ENCODE measurements at places on chromosomes 2 and 18. TPM values are rescaled to one million over a fixed set of nuclear protein-coding genes. Genes with fewer than 3 reads are reported as not detected.

The NETO1 gene
- not detected for total RNA-seq

The IL1RL1 gene
- total RNA-seq: 0.76 TPM

The EGR4 gene
- 0.09 TPM for total RNA-seq

The ATG16L1 gene
- total RNA-seq: 8.0 TPM

The HOXD3 gene
- total RNA-seq: not detected

The DIPK1C gene
- total RNA-seq: 0.25 TPM

The SLC40A1 gene
- 45.2 TPM for total RNA-seq

The RAB27B gene
- 5.2 TPM for total RNA-seq

The FKBP1B gene
- total RNA-seq: 5.3 TPM

The HOXD13 gene
- not detected for total RNA-seq

The ABHD1 gene
- total RNA-seq: not detected

The SERPINB12 gene
- total RNA-seq: not detected

GRCh38 chr2:74037379-74037860 lies 52.7 kb downstream of the TET3 start:
- H3K27ac ChIP-seq: no peak overlapping the region
- no peaks in the 10 kb centered on the region for H3K36me3 ChIP-seq
- H3K4me1 ChIP-seq: no peaks in the 10 kb centered on the region
- no peak for DNase-seq
- no peak overlapping the region for H3K4me3 ChIP-seq

- no peak overlapping the region for H3K4me3 ChIP-seq
- no peaks in the 10 kb centered on the region for H3K4me1 ChIP-seq
- H3K27ac ChIP-seq: no peak overlapping the region
- no peaks in the 10 kb centered on the region for H3K27me3 ChIP-seq
- H3K36me3 ChIP-seq: no peaks in the 10 kb centered on the region
Measured at GRCh38 chr2:20704886-20705285, 37.9 kb downstream of the GDF7 start.

DNA sequence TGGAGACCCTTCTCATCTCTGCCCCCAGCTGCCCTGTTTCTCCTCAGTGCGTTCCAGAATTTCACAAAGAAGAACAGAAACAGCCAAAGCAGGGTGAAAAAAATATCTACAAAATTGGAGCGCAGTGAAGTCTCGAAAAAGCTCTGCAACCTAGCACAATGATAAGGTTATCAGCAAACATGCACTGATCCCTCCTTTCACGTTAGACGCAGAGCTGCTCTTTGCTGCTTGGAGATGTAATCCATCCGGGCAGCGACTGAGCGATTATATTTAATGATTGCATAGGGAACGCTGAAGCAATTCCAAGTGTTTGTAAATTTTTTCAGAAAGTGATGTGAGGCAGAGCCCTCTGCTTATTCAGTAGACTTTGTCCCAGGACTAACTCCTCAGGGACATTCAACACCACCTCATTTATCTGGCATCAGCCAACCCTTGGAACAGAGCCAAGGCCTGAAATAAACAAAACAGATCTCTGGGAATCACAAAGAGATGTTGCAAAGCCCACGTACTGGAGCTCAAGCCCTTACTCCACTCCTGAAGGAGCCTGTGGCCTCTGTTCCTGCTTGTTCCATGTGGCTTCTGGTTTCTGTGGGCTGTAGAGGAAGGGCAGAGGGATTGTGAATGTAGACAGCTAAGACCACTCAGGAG lies 172.6 kb upstream of the BCL2L11 start:
- no peak for DNase-seq
- H3K36me3 ChIP-seq: no peaks in the 10 kb centered on the region
- no peak overlapping the region for H3K4me3 ChIP-seq
- no peak overlapping the region for H3K27ac ChIP-seq
- H3K27me3 ChIP-seq: no peaks in the 10 kb centered on the region

DNA sequence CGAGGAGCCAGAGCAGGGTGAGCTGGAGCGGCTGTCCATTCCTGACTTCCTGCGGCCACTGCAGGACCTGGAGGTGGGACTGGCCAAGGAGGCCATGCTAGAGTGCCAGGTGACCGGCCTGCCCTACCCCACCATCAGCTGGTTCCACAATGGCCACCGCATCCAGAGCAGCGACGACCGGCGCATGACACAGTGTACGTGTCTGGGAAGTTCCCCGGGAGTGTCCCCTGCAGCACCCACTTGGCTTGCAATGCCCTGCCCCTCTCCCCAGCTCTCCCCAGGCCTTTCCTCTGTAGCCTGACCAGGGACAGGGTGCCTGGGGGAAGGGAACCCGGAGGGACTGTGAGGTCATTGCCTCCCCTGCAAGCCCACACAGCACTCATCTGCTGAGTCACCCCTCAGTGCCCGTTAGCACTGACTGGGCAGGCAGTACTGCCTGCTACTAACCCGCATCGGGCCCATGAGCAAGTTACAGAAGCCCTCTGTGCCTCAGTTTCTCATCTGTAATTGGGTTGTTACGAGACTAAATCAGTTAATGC lies 29.4 kb upstream of the GMPPA start:
- H3K27me3 ChIP-seq: no peaks in the 10 kb centered on the region
- no peak overlapping the region for H3K4me3 ChIP-seq
- H3K27ac ChIP-seq: no peak overlapping the region
- H3K36me3 ChIP-seq: no peaks in the 10 kb centered on the region
- no peak for DNase-seq
- H3K4me1 ChIP-seq: no peaks in the 10 kb centered on the region

DNA sequence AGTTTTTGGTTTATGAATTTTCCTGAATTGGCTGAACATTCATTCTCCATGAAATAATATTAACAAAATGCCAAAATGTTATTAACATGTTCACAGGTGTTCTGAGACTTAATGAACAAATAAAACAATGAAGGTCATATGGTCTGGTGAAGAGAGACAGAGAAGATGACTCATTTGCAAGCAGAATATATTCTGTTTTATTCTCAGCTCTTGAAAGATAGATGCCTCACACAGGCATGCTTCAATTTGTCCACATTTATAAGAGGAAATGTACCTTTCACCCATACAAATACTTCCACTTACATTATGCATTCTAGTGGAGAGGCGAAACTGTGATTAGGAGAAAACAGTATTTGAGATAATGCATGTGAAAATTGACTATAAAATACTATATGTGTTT lies 75.4 kb upstream of the PGAP1 start:
- no peak overlapping the region for H3K4me3 ChIP-seq
- H3K4me1 ChIP-seq: peaks cover 29% of the 10 kb centered on the region
- no peaks in the 10 kb centered on the region for H3K27me3 ChIP-seq
- no peak overlapping the region for H3K27ac ChIP-seq

DNA sequence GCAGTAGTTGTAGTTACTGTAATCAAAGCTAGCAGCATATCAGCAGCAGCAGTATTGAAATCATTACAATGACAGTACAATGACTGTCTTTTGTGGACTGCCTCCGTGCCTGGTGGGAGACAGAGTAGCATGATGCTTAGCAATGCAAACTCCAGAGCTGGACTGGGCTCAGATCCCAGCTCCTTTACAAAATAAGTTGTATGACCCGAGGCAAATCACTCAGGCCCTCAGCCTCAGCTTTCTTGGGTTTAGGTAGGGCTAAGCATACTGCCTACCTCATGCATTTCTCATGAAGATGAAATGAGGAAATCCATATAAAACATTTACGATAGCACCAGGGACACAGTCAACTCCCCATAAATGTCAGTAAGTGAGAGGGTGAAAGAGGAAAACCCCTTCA lies 170.7 kb downstream of the TTC32 start:
- H3K4me1 ChIP-seq: no peaks in the 10 kb centered on the region
- H3K27ac ChIP-seq: no peak overlapping the region
- H3K27me3 ChIP-seq: no peaks in the 10 kb centered on the region
- no peak for DNase-seq
- H3K36me3 ChIP-seq: no peaks in the 10 kb centered on the region
- no peak overlapping the region for H3K4me3 ChIP-seq

GRCh38 chr2:154697418-154698252 lies 860 bp upstream of the KCNJ3 start:
- H3K27me3 ChIP-seq: no peaks in the 10 kb centered on the region
- DNase-seq: peak; percentile 51
- H3K4me1 ChIP-seq: no peaks in the 10 kb centered on the region
- H3K4me3 ChIP-seq: peak overlapping the region; percentile 47
- no peaks in the 10 kb centered on the region for H3K36me3 ChIP-seq

DNA sequence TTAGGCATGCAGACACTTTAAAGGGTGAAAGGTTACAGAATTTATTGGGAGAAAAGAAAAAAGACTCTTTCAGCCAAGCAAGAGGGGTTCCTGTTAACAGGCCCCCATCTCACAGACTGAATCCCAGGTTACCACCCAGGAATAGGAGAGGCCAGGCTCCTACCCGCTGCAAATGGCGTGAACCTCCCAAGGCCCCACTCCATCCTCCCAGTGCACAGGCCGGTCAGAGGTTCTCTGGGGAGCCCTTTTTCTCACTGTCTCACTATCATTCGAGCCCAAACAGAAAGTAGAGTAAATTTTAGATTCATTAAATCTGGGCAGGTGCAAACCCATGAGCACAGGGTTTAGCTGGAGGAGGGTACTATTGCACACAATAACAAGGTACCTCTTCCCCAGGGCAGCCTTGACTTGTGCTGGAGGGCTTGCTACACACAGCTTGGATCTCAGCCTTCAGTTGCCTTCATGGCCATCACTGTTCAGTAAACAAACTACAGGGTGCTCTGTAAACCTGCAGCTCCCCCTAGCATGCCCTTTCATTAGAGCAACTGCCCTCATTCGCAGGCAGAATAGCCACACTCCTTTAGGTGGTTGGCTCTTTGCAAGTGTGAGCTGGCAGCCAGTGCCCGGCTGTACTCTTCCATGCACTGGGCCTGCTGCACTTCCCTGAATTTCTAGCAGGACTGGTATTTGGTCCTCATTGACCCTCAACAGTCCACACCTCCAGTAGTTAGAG lies 7.3 kb upstream of the PLEK start:
- H3K27me3 ChIP-seq: no peaks in the 10 kb centered on the region
- H3K27ac ChIP-seq: no peak overlapping the region
- peak; percentile 15 for DNase-seq
- no peaks in the 10 kb centered on the region for H3K36me3 ChIP-seq
- no peaks in the 10 kb centered on the region for H3K4me1 ChIP-seq
- no peak overlapping the region for H3K4me3 ChIP-seq

DNA sequence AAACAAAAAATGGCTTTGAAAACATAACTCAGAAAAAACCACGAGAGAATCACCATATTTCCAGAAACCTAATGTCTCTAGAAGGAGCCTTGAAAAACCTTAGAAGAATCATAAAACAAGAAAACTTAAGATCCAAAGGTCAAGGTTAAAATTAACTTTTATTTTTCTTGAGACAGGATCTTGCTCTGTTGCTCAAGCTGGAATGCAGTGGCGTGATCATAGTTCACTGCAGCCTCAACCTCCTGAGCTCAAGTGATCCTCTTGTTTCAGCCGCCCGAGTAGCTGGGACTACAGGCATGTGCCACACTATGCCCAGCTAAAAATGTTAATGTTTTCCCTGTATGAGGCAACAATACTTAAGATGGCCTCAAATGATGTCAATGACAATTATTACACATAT lies 254.2 kb upstream of the SESTD1 start:
- no peaks in the 10 kb centered on the region for H3K36me3 ChIP-seq
- no peak overlapping the region for H3K4me3 ChIP-seq
- no peak overlapping the region for H3K27ac ChIP-seq
- no peaks in the 10 kb centered on the region for H3K27me3 ChIP-seq

- no peak for DNase-seq
- H3K36me3 ChIP-seq: no peaks in the 10 kb centered on the region
- H3K4me1 ChIP-seq: no peaks in the 10 kb centered on the region
- H3K4me3 ChIP-seq: no peak overlapping the region
Measured at GRCh38 chr18:25057491-25058050, 294.4 kb downstream of the ZNF521 start.

GRCh38 chr2:224449212-224450147 lies 47.6 kb upstream of the FAM124B start:
- no peak overlapping the region for H3K27ac ChIP-seq
- DNase-seq: peak; percentile 29
- H3K4me3 ChIP-seq: no peak overlapping the region
- H3K36me3 ChIP-seq: no peaks in the 10 kb centered on the region
- no peaks in the 10 kb centered on the region for H3K27me3 ChIP-seq

DNA sequence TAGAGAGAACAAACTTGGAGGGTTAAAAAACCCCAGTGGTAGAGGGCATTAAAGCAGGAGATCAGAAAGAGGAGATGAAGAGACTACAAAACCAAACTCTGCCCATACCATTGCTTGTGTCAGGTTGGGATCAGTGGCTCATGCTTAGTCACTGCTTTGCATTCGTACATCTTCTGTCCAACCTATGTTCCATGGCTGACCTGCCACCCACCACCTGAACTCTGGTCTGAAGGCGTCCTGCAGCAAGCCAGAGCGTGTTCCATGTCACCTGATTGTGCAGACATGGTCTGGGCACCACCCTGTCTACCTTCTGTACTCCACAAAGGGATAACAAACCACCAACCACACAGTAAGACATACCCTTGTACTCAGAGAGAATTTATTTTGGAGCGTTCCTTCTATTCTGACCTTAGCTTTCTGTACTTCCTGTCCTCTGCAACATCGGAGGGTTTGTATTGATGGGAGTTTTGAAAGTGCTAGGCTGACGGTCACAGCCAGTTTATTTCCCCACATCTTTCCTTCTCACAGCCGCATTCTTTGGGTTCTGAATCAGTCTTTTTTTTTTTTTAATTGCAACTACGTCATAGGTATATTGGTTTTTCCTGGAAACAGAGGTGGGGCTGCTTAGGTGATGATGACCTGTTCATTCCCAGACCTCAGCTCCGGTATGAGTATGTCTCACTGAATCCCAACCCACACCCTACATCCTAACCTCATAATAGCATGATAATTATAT lies 88.3 kb downstream of the SOWAHC start:
- H3K27me3 ChIP-seq: no peaks in the 10 kb centered on the region
- no peaks in the 10 kb centered on the region for H3K36me3 ChIP-seq
- H3K4me1 ChIP-seq: no peaks in the 10 kb centered on the region

GRCh38 chr2:97834610-97835009 lies 121.2 kb downstream of the ZAP70 start:
- H3K4me3 ChIP-seq: no peak overlapping the region
- H3K4me1 ChIP-seq: no peaks in the 10 kb centered on the region
- H3K27me3 ChIP-seq: no peaks in the 10 kb centered on the region
- no peak overlapping the region for H3K27ac ChIP-seq

GRCh38 chr2:85537600-85538506 lies 1.1 kb upstream of the MAT2A start:
- peak; percentile 76 for DNase-seq
- peak overlapping the region; percentile 90 for H3K4me3 ChIP-seq
- H3K36me3 ChIP-seq: peaks cover 23% of the 10 kb centered on the region
- H3K27ac ChIP-seq: peak overlapping the region; percentile 98
- peaks cover 37% of the 10 kb centered on the region for H3K4me1 ChIP-seq

- no peaks in the 10 kb centered on the region for H3K27me3 ChIP-seq
- no peaks in the 10 kb centered on the region for H3K36me3 ChIP-seq
- no peak for DNase-seq
- H3K27ac ChIP-seq: no peak overlapping the region
- no peak overlapping the region for H3K4me3 ChIP-seq
Measured at GRCh38 chr2:226431288-226431948, 368.2 kb downstream of the IRS1 start.

DNA sequence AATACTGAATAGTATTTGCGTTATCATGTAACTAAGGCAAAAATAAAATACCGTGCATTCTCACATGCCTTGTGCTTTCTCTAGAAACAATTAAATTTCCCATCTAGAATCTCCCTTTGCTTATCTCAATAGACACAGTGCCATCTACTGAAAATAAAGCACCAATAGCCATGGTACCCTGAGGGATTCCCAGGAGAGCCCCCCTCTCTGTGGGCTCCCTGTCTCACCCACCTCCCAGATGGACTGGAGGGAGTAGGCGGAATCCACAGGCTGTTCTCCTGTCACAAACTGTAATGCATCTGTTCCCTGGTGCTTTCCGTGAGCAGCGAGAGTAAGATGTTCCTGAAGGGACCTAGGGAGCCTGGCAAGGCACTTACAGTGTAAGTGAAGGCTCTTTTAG lies 112.4 kb upstream of the UPP2 start:
- H3K27me3 ChIP-seq: no peaks in the 10 kb centered on the region
- no peaks in the 10 kb centered on the region for H3K36me3 ChIP-seq
- H3K4me1 ChIP-seq: no peaks in the 10 kb centered on the region
- DNase-seq: no peak
- H3K4me3 ChIP-seq: no peak overlapping the region
- H3K27ac ChIP-seq: no peak overlapping the region

Data from pancreas (tissue), 10 donors.